ENCODE measurements at places on chromosomes 11 and 22.

- peak; percentile 57 for DNase-seq
Observed at GRCh38 chr11:11787305-11788062, 54.3 kb upstream of the USP47 start.

- no peak for DNase-seq
Observed at GRCh38 chr11:64778223-64778472, 194 bp downstream of the SF1 start.

GRCh38 chr22:30920407-30920806, 48.2 kb downstream of the MORC2 start:
- peak; percentile 69 for DNase-seq

- no peak for DNase-seq
Observed at GRCh38 chr11:8020244-8020597, 33.1 kb downstream of the EIF3F start.

DNA sequence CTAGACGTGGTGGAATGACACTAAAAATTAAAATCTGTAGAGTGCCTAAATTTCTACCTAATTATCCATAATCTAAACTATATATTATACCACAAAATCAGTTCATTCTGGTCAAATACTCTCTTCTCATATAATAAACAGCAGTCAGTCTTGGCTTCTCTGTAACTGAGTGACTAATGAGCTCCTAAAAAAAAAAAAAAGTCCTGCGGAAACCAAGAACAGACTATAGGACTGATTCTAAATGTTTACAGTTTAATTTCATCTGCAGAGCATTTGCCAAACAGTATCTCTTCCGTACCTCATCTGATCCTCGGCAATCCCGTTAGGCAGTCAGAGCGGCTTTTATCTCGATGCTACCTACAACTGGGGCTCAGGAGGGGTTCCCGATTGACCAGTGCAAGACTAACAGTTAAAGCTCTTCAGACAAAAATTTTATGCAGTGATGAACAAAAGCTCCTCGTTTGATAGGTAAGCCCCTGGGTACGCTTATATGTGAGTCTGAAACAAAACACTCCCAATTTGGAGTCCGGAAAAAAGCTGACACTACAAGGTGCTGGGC, 686 bp downstream of the KIF18A start:
- no peak for DNase-seq

DNA sequence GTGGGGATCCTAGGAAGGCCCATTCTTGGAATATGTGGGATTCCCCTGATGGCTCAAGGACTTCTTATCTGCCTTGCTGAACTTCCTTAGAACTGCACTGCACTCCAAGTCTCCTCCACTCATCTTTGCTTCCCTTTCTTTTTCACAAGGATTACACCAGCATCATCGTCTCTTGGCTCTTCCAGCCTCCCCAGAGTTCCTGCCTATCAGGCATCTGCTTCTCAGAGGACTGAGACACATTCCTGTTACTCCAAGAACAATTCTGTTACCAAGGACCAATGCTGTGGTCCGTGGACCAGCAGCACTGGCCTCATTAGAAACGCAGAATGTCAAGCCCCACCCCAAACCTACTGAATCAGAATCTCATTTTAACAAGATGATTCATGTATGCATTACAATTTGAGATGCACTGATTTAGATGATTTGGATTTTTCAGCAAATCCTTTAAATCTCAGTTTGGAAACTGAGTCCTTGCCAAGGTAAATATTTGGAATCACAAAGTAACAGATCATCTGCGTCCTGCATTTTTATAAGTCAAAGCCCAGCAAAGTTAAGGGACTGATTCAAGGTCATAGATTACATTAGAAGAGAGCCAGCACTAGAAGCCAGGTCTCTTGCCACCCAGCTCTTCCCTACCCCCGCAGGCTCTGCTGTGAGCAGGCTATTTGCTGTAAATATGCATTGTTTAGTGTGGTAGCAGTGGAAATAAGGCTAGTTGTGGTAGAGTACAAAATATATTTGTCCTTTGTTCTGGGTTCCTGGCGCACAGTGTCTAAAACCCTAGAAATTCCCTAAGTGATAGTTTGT, 110.9 kb downstream of the SWAP70 start:
- DNase-seq: no peak

GRCh38 chr11:75267171-75267970, 26.8 kb downstream of the TPBGL start:
- no peak for DNase-seq

GRCh38 chr11:47797633-47798032, 30.5 kb upstream of the FNBP4 start:
- DNase-seq: no peak

- no peak for DNase-seq
Observed at GRCh38 chr11:20126724-20127123, 33.6 kb downstream of the DBX1 start.

DNA sequence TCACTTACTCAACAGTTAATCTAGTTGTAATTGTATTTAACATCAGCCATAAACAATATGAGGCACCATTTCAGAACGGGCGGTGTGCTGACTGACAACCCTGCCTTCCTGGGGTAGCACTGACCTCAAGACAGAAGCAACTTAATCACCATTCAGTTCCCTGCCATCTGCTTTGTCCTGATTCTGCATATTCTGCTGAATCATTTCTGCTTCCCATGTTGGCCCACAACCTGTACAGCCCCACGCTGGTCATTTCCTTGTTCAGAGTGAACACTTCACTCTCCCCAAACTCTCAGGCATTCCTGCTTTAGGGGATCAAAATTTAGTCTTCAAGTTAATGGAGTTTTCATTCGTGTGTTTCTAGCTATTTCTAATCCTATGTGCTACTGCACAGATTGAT, 132.3 kb upstream of the ZBED5 start:
- no peak for DNase-seq

- DNase-seq: no peak
Observed at GRCh38 chr11:61756452-61757212, 4.2 kb downstream of the MYRF start.

GRCh38 chr11:47786373-47786772, 19.2 kb upstream of the FNBP4 start:
- no peak for DNase-seq

GRCh38 chr22:19620742-19621371, 93.4 kb upstream of the SEPTIN5 start:
- no peak for DNase-seq

- DNase-seq: no peak
Observed at GRCh38 chr11:71518506-71519471, 8.3 kb upstream of the KRTAP5-7 start.

GRCh38 chr11:126491092-126491491, 135.6 kb downstream of the ST3GAL4 start:
- no peak for DNase-seq

GRCh38 chr11:122883646-122883979, 1.1 kb downstream of the JHY start:
- DNase-seq: no peak

DNA sequence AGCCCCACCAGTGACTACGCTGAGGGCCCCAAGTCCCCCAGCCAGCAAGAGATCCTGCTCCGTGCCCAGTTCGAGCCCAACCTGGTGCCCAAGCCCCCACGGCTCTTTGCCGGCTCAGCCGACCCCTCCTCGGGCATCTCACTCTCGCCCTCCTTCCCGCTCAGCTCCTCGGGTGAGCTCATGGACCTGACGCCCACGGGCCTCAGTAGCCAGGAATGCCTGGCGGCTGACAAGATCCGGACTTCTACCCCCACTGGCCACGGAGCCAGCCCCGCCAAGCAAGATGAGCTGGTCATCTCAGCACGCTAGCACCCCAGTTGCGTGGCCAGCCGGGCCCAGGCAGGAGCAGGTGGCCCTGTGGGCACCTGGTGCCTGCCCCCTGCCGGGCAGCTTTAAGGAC, 8.3 kb upstream of the MYRF start:
- no peak for DNase-seq

DNA sequence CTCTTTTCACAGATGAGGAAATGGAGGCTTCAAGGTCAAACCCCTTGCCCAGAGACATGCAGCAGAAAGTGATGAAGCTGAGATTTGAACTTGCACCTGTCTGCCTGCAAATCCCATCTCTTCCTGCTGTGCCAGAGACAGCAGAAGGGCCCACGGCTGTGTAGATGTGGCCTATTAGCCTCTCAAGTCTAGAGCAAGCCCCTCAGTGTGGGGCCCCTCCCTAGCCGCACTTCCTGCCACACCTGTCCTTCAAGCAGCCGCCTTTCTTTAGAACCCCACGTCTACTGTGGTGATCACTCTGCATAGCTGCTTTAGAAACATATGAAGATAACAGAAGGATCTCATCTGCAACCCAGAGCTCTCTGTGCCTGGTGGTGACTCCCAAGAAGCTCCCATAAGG, 41.2 kb upstream of the JAM3 start:
- DNase-seq: no peak

GRCh38 chr22:46774253-46774979, 12.0 kb downstream of the TBC1D22A start:
- DNase-seq: peak; percentile 76

- peak; percentile 92 for DNase-seq
Observed at GRCh38 chr22:37818409-37819104, 4.6 kb upstream of the GALR3 start.

- no peak for DNase-seq
Observed at GRCh38 chr11:106997227-106997626, 21.0 kb downstream of the GUCY1A2 start.

- DNase-seq: no peak
Observed at GRCh38 chr22:47446331-47446730, 683.9 kb downstream of the TBC1D22A start.

DNA sequence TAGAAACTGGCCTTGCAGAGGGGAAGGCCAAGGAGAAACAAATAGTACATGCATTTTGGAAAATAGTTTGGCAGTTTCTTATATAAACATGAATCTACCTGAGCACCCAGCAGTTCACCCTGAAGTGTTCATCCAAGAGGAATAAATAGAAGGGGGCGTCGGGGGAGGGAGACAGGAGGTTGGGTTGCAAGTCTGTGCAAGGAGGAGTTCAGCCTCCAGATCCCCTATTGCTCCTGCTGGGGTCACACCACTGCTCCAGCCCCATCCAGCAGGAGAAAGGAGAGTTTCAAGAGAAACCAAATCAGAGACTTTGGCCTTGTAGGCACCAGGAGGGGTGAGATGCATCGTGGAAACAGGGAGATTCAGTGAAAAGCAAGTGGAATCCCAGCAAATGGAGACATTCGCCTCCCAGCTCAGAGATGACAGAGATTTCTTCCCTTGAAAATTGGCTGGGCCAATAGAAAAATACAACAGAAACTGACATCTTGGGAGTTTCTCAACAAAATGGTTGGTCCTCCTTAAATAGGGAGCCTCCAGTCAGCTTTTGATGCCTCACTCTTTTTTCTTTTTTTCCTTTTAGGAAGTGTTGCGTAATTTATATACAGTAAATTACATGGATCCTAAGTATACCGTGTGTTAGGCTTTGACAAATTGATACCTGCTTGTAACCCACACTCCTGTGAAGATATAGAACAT, 34.1 kb downstream of the OTOG start:
- no peak for DNase-seq

GRCh38 chr11:76598426-76598839, 72.1 kb downstream of the LRRC32 start:
- no peak for DNase-seq

- DNase-seq: no peak
Observed at GRCh38 chr11:95832763-95833162, 42.5 kb downstream of the CEP57 start.

GRCh38 chr11:113932788-113933187, 28.2 kb downstream of the HTR3B start:
- DNase-seq: no peak

DNA sequence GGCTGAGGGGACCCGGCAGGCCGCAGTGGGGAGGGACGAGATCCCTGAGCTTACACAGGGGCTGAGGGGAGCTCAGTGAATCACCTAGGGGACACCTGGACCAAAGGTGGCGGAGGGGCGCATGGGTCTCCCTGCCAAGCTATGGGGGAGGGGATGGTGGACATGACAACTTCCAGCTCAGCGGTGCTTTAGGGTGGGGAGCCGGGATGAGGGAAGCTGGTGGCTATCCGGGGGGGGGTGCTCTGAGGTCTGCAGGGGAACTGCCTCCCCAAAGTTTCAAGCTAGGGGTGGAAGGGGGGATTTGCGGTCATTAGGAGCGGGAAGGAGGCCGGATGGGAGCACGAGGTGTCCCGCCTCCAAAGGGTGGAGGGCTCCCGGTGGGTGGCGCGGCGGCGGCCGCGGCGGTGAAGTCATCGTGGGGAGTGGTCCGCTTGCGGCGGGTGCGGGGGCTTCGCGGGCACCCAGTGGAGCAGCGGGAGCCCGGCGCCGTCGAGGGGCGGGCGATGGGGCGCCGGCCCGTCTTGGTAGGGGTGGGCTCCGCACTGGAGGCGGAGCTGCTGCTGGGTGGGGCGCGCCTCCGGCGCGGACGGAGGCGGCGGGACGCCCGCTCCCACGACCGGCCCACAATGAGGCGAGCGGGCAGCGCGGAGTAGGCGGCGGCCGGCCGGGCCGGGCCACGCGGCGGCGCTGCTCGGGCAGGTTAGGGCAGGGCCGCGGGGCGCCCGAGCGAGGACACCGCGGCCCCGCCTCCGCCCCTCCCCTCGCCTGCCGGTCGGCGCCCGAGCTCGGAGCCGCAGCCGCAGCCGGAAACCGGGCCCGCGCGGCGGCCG, at the start of gene MICALL1:
TSS of gene MICALL1 (plus strand) at position 764 of the 830 bp plus-strand sequence. CDS start 126 bp downstream, outside the sequence.
- DNase-seq: peak; percentile 96

- no peak for DNase-seq
Observed at GRCh38 chr11:12075822-12076821, 34.3 kb upstream of the MICAL2 start.

- no peak for DNase-seq
Observed at GRCh38 chr11:2807801-2808241, 77.8 kb downstream of the CDKN1C start.

DNA sequence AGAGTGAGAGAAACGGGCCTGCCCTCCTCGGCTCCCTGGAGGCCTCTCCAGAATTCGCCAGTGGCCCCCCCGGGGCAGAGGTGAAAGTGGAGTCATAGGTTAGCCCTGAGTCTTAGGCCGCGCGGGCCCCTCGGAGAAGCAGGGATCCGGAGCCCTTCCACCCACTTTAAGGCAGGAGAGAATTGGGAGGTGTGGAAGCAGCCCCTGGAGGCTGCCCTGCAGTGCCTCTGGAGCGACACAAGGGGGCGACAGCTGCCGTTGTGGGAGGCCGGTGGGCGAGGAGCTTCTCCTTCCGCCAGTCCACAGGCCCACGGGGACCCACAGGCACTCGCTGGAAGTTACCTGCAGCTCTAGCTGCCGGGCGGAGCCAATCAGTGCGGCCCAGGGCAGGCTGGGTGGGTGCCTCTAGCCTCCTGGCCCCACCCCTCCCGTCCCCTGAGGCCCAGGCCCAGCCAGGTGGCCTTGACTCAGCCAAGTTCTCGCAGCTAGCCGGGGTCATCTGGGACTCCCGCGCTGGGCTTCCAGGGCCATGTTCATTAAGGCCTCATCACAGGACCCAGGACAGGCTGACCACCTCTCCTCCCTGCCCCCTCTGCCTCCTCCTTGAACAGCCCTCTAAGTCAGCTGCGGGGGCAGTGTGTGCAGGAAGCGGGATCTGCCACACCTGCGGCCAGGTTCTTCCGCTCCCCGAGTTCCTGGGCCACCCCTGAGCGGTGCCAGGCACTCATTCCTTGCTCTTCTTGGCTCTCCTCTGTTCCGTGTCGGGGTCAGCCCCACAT, 5.0 kb downstream of the DGKZ start:
- peak; percentile 88 for DNase-seq

GRCh38 chr22:46044621-46045458, 67.9 kb upstream of the WNT7B start:
- DNase-seq: peak; percentile 91
